ENCODE measurements at places on chromosomes 16 and 17. TPM values are rescaled to one million over a fixed set of nuclear protein-coding genes. Genes with fewer than 3 reads are reported as not detected.

PGS1 gene
- total RNA-seq: 51.7 TPM

C1QTNF1 gene
- 26.1 TPM for total RNA-seq

WRAP53 gene
- 4.8 TPM for total RNA-seq

ODAD4 gene
- 1.9 TPM for total RNA-seq

GRCh38 chr16:89357055-89357816 lies 133.1 kb downstream of the ANKRD11 start:
- no peaks in the 10 kb centered on the region for H3K27me3 ChIP-seq
- no peak for DNase-seq
- H3K36me3 ChIP-seq: no peaks in the 10 kb centered on the region
- H3K4me3 ChIP-seq: no peak overlapping the region
- peaks cover 69% of the 10 kb centered on the region for H3K4me1 ChIP-seq

DNA sequence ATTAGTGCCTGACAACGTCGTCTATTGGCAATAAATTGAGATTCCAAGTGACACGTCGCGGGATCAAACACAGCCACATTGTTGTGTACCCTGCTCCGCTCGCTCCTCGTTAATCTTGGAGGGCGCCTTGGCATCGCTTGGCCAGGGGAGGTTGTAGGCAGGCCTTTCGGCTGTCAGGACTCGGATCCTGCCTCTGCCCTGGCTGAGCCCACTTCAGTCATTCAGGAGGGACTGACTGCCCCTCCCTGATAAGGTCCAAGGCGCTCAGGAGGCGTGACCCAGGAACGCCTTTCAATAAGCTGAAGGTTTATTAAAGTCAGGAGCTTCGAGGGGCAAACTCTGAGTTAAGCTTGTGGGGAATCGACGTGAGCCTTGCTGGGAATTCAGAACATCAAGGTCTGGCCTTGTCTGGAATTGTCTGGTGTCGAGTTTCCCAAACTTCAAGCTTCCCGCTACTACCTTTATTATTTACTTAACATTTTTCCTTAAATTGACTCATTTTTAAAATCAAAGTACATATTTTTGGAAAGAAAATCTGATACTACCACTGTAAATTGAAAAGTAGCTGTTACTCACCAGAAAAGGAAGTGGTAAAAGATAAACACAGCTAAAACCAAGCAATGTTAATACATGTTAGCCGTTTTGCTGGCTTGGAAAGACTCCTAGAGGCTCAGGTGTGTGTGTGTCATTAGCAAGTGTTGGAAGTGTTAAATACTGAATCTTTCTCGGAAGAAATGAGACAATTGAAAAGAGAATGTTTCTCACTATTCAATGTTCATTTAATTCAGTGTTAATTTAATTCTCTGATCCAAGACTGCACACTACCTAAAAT lies 5.3 kb upstream of the IRX3 start:
- H3K27ac ChIP-seq: no peak overlapping the region
- H3K36me3 ChIP-seq: peaks cover 2% of the 10 kb centered on the region
- DNase-seq: no peak
- H3K27me3 ChIP-seq: peaks cover 31% of the 10 kb centered on the region

DNA sequence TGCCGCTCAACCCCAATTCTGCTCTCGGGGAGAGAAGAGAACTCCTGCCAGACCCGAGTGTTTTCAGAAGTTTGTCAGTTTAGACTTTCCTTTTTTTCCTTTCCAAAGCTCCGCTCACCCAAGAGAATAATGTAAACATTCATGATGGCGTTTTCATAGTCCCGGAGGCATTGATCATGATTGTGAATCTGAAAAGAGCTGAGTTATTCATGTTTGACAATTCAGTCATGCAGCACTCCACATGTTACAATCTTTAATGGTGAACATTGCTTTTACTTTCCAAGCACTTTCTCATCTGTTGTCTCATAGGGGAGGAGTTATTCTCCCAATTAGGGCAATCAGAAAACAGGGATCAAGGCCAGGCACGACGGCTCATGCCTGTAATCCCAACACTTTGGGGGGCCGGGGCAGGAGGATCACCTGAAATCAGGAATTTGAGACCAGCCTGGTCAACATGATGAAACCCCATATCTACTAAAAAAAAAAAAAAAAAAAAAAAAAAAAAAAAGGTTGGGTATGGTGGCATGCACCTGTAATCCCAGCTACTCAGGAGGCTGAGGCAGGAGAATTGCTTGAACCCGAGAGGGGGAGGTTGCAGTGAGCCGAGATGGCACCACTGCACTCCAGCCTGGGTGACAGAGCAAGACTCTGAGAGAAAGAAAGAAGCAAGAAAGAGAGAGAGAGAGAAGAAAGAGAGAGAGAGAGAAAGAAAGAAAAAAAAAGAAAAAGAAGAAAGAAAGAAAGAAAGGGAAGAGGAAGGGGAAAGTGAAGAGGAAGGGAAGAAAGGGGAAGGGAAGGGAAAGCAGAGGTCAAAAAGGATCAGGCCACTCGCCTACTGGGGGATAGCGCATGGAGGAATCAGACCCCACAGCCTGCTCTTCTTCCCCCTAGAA lies 70.0 kb upstream of the TNRC6C start:
- peak overlapping the region; percentile 52 for H3K4me3 ChIP-seq
- H3K4me1 ChIP-seq: peaks cover 25% of the 10 kb centered on the region
- peak overlapping the region; percentile 71 for H3K27ac ChIP-seq
- peaks cover 10% of the 10 kb centered on the region for H3K27me3 ChIP-seq
- H3K36me3 ChIP-seq: no peaks in the 10 kb centered on the region

GRCh38 chr17:44677136-44677535 lies 12.4 kb downstream of the CCDC43 start:
- no peak overlapping the region for H3K27ac ChIP-seq
- peaks cover 40% of the 10 kb centered on the region for H3K36me3 ChIP-seq

DNA sequence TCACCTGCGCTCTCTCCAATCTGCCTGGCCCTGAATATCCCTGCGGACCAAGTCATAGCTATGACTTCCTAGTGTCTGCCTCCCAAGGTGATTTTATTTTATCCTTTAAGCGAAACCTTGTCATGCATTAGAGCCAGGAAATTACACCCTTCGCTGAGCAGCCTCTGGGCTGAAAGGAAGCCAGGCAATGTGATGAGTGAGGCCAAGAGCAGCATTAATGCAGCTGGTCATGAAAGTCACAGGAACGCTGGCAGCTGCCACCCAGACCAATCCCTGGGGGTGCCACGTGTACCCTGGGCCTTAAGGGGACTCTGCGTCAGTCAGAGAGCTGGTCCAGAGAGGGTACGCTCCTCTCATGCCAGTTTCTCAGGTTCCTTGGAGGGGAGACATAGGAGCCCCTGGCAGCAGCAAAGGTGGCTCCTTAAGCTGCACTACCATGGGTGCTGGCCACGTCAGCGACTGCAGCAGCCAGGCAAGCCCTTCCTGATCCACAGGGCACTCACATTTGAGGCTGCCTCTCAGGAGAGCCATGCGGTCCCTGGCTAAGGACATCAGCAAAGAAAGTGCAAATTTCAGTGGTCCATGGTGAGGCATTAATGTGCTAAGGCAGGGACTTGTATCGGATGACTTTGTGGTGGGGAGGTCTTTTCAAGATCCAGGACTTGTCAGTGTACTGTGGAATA lies 42.7 kb upstream of the WSCD1 start:
- no peak for DNase-seq
- no peaks in the 10 kb centered on the region for H3K36me3 ChIP-seq
- peaks cover 25% of the 10 kb centered on the region for H3K27me3 ChIP-seq
- H3K4me1 ChIP-seq: no peaks in the 10 kb centered on the region
- H3K27ac ChIP-seq: no peak overlapping the region
- no peak overlapping the region for H3K4me3 ChIP-seq

- H3K36me3 ChIP-seq: peaks cover 45% of the 10 kb centered on the region
- H3K4me3 ChIP-seq: no peak overlapping the region
These were observed 5.9 kb downstream of the SLC38A7 start for GRCh38 chr16:58678716-58679115.

DNA sequence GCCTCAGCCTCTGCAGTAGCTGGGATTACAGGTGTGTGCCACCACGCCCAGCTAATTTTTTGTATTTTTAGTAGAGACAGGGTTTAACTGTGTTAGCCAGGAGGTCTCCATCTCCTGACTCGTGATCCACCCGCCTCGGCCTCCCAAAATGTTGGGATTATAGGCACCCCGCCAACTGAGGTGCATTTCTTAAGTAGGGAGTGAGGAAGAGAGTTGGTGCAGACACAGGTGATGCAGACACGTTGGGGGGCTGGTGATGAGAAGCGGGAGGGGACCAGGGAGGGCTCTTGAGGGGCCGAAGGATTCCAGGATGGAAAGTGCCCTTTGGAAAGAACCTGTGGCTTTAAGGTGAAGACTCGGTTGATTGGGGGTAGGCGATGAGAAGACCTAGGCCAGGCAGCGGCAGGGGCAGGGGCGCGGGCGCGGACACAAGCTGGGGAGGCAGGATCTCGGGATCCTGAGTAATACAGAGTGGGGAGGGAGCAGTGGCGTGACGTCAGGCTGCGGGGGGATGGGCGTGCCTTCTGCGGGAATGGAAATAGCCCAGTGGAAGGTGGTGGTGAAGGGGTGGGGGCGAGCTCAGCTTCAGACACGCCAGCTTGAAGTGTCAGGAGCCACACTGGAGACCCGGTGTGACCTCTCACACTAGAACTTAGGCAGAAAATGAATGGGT lies 2.5 kb upstream of the ATP6V0C start:
- peaks cover 39% of the 10 kb centered on the region for H3K4me1 ChIP-seq
- peak overlapping the region; percentile 24 for H3K27ac ChIP-seq
- H3K36me3 ChIP-seq: no peaks in the 10 kb centered on the region
- no peaks in the 10 kb centered on the region for H3K27me3 ChIP-seq
- no peak overlapping the region for H3K4me3 ChIP-seq
